ENCODE measurements at places on chromosomes 7 and 10.

- no peak for DNase-seq
Observed at GRCh38 chr7:135946289-135947055, 30.7 kb downstream of the MTPN start.

DNA sequence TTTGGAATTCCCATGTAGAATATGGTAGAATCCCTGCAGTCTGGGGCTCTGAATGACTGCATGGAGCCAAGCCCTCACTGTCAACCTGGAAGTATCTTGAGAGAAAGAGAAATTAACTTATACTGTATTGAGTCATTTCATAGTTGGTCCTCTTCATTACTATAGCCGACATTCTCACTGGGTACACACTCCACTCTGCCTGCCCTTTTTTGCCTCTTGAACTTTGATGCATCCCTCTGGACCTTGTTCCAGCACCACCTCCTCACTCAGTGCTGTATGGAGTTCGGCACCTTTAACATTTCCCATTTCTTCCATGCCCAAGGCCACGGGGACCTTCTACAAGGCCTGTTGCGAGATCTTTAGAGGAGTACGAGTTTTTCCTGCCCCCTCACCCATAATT lies 4.6 kb upstream of the ARHGAP22 start:
- no peak for DNase-seq

GRCh38 chr7:129502708-129503685 lies 666 bp downstream of the SMKR1 start:
- DNase-seq: no peak

- DNase-seq: peak; percentile 8
Observed at GRCh38 chr10:61750943-61751471, 88.3 kb downstream of the CABCOCO1 start.

DNA sequence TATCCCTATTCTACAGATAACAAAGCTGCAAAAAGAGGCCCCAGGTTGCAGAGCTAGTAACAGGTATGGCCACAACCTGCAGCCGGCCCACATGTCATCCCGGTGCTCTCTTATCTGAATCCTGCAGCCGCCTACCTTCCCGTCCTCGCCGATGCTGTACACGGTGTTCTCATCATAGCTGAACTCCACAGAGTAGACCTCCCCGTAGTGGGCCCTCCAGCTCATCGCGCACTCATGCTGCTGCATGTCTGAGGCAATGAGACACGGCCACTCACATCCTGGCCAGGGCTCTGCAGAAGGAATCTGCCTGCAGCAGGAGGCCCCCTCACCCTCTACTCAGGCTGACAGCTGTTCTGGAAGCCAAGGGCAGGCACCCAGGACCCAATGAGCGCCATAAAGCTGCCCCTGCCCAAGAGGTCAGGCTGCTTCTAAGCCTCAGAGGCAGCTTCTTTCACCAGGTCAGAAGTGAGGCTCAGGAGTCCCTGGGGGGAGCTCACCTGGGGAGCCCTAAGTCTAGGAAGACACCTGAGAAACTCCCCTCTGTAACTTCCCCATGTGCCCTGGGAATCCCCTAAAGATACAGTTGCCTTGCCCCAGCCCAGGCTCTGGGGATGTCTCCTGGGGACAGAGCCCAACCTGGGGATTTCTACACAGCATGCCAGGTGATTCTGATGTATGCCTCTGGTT lies 17.9 kb upstream of the CYREN start:
- DNase-seq: no peak

GRCh38 chr10:59607970-59608369 lies 101.7 kb downstream of the SLC16A9 start:
- no peak for DNase-seq

- no peak for DNase-seq
Observed at GRCh38 chr10:32982911-32983909, 25.2 kb upstream of the ITGB1 start.

DNA sequence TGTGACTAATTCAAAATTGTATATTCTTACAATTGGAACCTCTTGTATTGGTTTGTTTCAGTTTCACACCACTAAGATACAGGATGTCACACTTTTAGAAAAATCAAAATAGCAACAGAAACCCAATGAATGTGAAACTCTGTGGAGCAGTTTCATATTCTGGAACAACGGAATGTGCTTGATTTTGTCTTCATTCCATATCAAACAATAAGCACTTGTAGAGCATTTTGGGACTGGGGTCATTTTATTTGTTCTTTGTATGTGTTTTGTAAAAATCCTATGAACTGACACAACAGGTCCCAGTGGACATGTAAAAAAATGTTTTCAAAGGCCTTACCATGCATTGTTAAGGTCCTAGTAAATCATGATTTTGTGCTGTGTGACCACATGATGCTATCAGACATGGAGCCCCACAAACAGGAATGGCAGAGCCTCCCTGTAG lies 123.1 kb downstream of the DKK1 start:
- no peak for DNase-seq

DNA sequence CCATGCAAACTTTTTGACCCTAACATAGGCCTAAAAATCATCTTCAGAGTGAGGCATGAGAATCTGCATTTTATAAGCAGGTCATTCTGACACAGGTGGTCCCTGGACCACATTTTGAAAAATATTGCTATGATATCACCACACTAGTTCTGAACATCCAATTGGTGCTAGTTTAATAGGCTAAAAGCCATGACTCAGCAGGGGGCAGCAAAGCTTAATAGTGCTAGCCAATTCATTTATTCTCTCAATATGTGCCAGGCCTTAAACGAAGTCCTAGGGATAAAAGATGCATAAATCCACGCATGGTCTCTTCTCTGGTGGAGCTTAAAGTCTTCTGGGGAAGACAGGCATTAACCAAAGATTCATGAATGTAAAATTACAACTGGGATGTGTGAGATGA lies 10.2 kb upstream of the SLC25A28 start:
- no peak for DNase-seq

GRCh38 chr7:96979551-96980276 lies 25.6 kb upstream of the DLX6 start:
- no peak for DNase-seq

DNA sequence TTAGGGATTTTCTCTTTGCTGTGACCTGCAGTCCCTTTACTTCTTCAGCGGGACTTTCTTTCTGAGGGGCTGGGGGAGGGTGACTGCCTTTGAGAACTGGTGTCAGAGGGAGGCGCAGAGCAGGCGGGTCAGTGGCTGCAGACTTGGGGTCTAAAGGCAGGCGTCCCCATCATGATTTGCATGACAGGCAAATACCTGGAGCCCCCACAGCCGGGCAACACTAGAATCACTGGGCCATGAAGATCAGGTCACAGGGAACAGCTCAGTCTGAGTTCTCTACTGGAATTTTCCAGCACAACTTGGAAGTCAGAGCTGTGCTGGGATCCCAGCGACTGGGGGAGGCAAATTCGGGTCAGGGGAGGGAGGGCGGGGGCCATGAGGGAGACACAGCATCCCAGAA lies 29.2 kb upstream of the PITRM1 start:
- DNase-seq: no peak

DNA sequence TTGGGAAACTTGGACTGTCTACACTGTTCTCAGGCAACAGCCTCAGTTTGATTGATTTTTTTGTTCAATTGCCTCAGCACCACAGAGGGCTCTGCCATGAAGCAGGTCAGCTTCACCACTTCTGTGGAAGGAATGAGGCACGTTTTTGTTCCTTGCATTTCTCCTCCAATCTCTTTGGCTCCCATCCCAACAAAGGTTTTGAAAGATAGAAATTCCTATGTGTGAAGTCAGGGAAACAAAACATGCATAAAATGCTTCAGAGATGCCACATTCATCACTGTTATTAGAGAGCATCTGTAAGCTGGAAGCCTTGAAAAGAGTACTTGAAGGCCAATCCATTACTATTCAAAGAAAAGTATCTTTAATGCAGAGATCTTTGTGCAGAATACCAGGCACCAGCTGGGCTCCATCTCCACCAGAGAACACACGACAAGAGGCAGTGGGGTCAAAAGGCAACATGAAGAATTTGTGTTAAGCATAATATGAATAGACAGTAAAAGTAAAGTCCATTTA lies 249.1 kb upstream of the LYZL1 start:
- no peak for DNase-seq

DNA sequence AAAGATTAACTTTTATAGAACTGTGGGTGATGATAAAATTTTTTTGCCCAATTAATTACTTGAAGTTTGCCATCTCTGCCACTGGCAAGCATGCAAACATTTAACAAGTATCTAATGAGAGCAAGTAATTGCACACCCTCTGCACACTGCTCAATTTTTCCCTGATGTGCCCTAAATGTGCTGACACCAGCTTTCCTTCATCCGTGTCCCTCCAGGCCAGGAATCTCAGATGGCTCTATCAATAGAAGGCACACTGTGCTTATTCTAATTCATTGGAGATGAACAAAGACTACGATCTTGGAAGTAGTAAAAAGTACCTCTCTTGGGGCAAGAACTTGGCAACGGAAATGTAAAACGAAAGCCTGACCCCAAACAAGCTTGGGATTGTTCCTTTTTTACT lies 212.1 kb downstream of the GPR37 start:
- DNase-seq: no peak

DNA sequence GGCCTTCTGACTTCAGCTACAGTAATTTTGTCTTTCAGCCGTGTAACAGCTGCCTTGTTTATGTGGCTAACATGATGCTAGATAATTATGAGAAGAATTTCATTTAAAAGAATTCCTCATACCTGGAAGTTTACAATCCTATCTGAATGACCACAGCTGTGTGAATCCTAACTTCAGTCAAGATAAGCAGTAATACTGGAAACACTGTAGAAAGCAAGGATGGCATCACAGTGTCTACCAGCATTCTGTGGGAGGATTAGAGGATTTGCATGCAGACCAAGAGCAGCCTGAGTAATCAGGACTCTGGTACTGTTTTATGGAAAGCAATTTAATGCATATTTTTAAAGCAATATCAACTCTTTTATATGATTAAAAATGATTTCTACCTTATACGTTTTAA lies 282.4 kb downstream of the EXOC4 start:
- DNase-seq: no peak

DNA sequence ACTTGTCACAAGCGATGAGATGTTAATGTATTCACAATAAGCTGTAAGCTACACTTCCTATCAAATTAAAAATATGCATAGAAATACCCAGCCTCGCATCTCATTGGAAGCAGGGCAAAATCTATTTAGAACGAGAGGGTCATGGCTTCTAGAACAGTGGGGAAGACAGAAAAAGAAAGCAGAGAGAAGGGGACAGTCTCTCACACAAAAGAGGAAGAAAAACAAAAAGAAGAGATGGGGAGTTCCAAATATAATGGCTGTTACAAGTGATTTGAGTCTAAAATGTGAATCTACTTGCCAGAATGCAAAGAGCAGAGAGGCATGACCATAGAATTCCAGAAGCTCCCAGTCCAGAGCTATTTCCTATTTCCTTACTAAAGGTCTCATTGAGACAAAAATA lies 13.8 kb downstream of the LRRN3 start:
- no peak for DNase-seq

DNA sequence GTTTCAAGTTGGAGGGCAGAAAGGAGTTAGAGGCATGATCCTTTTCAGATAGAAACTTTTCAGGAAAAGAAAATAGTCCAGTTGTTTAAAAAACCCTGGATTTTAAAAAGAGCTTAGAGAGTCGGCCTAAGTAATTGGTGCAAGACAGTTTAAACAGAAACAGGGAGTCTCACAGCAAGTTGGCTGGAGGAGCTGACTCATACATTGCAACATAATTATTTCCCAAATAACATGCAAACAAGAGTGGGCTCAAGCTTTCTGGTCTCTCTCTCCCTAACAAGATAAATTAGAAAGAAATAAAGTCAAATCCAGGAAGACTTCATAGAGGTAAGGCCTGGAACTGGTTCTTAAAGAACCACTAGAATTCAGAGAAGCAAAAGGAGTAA lies 100.3 kb upstream of the AGBL3 start:
- no peak for DNase-seq

GRCh38 chr7:83824214-83824613 lies 175.3 kb upstream of the SEMA3E start:
- DNase-seq: no peak

DNA sequence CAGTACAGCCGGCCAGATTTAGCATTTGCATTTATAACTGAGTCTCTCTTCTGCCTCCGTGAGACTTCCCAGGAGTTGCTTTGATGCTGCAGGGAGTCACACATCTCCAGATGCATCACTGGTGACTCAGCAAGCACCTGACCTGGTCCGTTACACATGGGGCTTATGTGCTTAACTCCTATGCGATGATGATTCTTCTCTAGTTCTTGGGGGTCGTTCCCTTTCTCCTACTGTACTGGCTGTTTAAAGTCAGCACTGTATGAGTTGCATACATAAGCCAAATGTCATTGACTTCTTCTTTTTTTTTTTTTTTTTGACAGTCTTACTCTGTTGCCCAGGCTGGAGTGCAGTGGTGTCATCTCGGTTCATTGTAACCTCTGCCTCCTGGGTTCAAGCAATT lies 13.0 kb upstream of the AKR1E2 start:
- DNase-seq: no peak

- no peak for DNase-seq
Observed at GRCh38 chr7:72925546-72926120, 738 bp downstream of the POM121 start.

GRCh38 chr10:43585981-43586729 lies 11.7 kb upstream of the ZNF239 start:
- no peak for DNase-seq

DNA sequence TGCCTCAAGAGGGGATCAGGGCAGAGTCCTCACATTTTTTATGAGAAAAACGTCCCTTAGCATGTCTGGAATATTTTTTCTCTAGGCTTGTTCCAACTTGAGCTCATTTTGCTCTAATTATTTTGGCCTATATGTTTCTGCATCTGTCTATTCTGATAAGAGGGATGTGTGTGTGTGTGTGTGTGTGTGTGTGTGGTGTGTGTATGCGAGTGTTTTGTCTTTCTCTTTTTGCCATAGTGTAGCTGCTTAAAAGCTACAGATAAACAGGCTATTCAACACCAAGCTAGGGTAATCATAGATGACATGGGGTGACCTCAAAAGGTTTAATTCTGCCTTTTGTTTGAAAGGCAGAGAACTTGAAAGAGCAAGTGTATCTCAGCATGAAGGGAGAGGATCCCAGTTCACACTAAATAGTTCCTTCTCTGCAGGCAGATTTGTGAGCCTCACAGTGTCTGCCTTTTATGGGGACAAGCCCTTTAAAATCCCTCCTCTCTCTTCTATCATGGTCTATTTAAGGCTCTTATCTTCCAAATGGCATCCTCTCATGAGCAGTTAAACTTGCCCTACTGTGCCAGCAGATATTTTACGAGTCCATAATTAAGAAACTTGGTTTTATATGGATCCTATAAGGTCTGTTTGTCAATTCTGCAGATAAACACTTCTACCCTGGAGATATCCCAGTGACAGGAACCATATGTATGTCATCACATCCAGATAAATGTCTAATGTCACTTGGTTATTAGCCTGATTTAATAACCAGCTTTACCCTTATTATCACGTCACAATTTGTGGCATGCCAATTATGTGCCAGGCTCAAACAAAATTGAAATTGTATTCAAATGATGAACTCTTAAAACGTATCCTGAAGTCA lies 202.9 kb upstream of the MTPN start:
- no peak for DNase-seq

- no peak for DNase-seq
Observed at GRCh38 chr7:136034132-136034531, 57.0 kb upstream of the MTPN start.

GRCh38 chr10:3687510-3688081 lies 97.4 kb downstream of the KLF6 start:
- DNase-seq: no peak

GRCh38 chr10:48516911-48517310 lies 88.0 kb downstream of the ARHGAP22 start:
- no peak for DNase-seq
